ENCODE measurements at places on chromosomes 2 and 18.

DNA sequence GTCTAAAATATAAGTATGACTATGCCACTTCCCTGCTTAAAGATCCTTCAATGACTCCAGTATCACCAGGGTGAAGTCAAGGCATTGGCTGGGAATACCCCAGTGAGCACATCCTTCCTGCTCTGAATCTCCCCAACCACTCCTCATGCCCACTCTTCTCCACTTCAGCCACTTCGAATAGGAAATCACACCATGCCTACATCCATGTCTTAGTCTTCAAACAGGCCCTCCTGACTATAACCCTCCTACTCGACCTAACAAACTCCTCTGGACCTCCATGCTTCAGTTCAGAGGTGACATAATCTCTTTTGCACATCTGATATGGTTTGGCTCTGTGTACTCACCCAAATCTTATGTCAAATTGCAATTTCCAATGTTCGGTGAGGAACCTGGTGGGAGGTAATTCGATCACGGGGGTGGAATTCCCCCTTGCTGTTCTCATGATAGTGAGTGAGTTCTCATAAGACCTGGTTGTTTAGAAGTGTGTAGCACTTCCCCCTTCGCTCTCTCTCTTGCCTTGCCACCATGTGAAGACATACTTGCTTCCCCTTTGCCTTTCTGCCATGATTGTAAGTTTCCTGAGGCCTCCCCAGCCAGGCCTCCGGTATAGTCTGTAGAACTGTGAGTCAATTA is 87.8 kb upstream of the TFCP2L1 start:
- DNase-seq, result no peak

DNA sequence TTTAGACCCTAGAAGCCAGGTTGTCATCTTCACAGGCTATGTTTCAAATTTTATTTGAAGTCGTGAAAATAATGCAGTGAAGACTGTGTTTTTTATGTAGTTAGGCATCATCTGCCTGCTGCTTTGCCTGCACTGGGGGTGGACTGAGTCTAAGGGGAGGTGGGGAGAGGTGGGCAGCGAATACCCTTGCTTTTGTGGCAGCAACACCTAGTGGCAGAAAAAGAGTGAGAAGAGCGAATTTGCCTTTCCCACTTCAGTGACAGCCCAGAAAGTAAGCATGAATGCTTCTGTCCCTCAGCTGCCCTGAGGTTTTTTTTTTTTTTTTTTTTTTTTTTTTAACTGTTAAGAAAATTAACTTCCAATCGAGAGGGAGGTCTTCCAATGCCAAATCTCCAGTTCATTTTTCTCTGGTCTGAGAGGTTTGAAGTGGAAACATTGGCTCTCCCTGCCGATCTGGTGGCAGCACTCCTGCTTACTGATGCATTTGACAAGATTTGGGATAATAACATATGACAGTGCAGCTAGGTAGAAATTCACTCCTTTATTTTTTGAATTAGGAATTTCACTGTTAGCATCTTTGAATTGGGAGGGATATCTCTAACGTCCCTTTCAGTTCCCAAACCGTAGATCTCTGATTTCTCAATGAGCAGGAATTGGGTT is 60.3 kb upstream of the LYPD6B start:
- DNase-seq, result no peak

- no peak for DNase-seq
Observed at GRCh38 chr2:227856697-227857096, 14.7 kb upstream of the DAW1 start.

GRCh38 chr2:172672114-172672513 is 63.5 kb upstream of the RAPGEF4 start:
- DNase-seq, result no peak

DNA sequence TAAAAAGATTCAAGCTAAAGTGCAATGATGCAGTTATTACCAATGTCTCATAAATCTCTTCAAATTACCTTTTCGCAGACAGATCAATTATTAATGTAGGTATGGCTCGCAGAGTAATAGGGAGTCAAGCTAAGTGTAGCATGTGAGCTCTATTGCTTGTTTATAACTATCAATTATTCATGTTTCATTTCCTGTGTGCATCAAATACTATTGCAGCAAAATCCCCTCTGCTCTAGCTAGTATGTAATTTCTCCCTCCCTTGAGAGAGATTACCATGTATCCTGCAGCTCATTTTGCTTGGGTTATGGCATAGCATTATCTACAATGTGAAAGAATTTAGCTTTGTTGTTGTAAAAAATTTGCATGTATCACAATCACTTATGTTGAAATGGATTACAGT is 65.6 kb upstream of the SCN1A start:
- DNase-seq, result no peak

- DNase-seq, result no peak
Observed at GRCh38 chr2:109272461-109272860, 143.5 kb downstream of the SH3RF3 start.

DNA sequence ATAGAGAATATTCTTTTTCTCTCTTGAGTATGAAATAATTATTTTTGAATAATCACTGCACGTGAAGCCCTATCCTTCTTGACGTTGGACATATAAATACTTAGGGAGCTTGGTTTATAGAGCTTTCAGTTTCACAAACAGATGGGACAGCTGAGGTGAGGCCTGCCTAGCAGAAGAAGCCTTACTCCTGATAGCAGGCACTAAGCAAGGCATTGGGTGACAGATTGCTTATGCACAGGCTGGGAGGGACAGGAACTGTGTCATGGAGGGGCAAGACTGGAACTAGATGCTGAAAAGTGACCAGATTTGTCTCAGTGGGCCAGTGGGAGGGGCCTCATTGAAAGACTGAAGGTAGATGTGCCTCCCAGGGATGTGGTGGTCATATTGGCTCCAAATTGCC is 220.8 kb downstream of the NEDD4L start:
- DNase-seq, result no peak

All from MCF 10A (cell line).